ENCODE measurements at places on chromosomes 6 and 20.

- DNase-seq = no peak
Observed at GRCh38 chr20:48841875-48842529, 14.2 kb upstream of the PREX1 start.

GRCh38 chr6:152034631-152035030 lies 227.1 kb downstream of the ESR1 start:
- no peak for DNase-seq

GRCh38 chr6:5150551-5151075 lies 65.5 kb downstream of the PPP1R3G start:
- no peak for DNase-seq

GRCh38 chr6:20021795-20022194 lies 184.6 kb downstream of the ID4 start:
- DNase-seq = no peak

GRCh38 chr6:36136034-36136433 lies 5.7 kb downstream of the MAPK13 start:
- DNase-seq = no peak
